ENCODE measurements at places on chromosomes 2 and 18. TPM values are rescaled to one million over a fixed set of nuclear protein-coding genes. Genes with fewer than 3 reads are reported as not detected.
A peak's percentile ranks its signal among the peaks of the same experiment; 100 is the strongest.

GALNT5 gene
- total RNA-seq = 70.0 TPM

VRK2 gene
- total RNA-seq = 18.3 TPM

LRATD1 gene
- total RNA-seq = not detected

TSPYL6 gene
- total RNA-seq = not detected

CYP27C1 gene
- total RNA-seq = 0.18 TPM

RNF144A gene
- total RNA-seq = not detected

CAPN14 gene
- 0.11 TPM for total RNA-seq

UGT1A3 gene
- not detected for total RNA-seq

ABCB11 gene
- not detected for total RNA-seq

SULT1C2 gene
- total RNA-seq = not detected

TMEM37 gene
- total RNA-seq = not detected

EIF2B4 gene
- 44.2 TPM for total RNA-seq

UGT1A1 gene
- not detected for total RNA-seq

OR6B2 gene
- not detected for total RNA-seq

STAT4 gene
- 0.75 TPM for total RNA-seq

ASNSD1 gene
- 40.1 TPM for total RNA-seq

RGPD3 gene
- not detected for total RNA-seq

GRCh38 chr2:60496956-60497355, 56.5 kb downstream of the BCL11A start:
- H3K36me3 ChIP-seq = no peaks in the 10 kb centered on the region
- H3K27ac ChIP-seq = no peak overlapping the region
- no peak overlapping the region for H3K4me3 ChIP-seq
- peaks cover 1% of the 10 kb centered on the region for H3K27me3 ChIP-seq
- no peaks in the 10 kb centered on the region for H3K4me1 ChIP-seq

DNA sequence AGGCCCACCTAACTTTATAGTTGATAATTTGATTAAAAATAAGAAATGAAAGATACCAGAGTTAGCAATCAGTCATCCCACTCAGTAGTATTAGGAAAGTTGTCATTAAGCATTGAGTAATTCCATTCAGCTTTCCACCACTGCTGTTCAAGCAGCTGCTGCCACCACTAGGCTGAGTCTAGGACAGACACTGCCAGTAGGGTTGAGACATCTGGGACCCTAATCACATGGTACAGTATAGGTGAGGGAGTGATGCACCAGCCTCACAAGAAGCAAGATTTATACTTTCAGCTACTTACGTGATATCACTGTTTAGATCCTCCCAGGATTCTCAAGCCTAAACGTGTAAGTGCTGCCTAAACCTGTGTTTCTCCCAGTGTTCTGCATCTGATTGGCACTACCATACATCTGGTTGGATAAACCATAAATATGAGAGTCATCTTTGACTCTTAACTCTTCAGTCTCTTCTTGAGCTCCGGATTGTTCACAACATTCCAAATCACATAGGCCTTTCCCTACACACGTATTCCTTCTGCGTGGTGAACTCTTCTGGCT, 3.2 kb downstream of the UBXN4 start:
- H3K27me3 ChIP-seq = peaks cover 2% of the 10 kb centered on the region
- peaks cover 39% of the 10 kb centered on the region for H3K36me3 ChIP-seq
- peak overlapping the region; percentile 92 for H3K4me3 ChIP-seq
- peaks cover 46% of the 10 kb centered on the region for H3K4me1 ChIP-seq

GRCh38 chr18:48002933-48003365, 72.5 kb upstream of the SMAD2 start:
- peaks cover 25% of the 10 kb centered on the region for H3K4me1 ChIP-seq
- peak; percentile 88 for DNase-seq
- peak overlapping the region; percentile 63 for H3K4me3 ChIP-seq
- peaks cover 10% of the 10 kb centered on the region for H3K27me3 ChIP-seq

GRCh38 chr2:230700447-230700846, 12.2 kb upstream of the CAB39 start:
- H3K4me3 ChIP-seq = no peak overlapping the region
- DNase-seq = no peak
- peaks cover 9% of the 10 kb centered on the region for H3K4me1 ChIP-seq

- H3K27ac ChIP-seq = no peak overlapping the region
- no peak for DNase-seq
- no peaks in the 10 kb centered on the region for H3K36me3 ChIP-seq
- H3K4me3 ChIP-seq = no peak overlapping the region
- H3K27me3 ChIP-seq = peaks cover 13% of the 10 kb centered on the region
- H3K4me1 ChIP-seq = peaks cover 11% of the 10 kb centered on the region
These were observed 163.7 kb upstream of the NCK2 start for GRCh38 chr2:105580870-105581554.

- no peak overlapping the region for H3K4me3 ChIP-seq
- H3K27ac ChIP-seq = no peak overlapping the region
- H3K36me3 ChIP-seq = no peaks in the 10 kb centered on the region
- no peak for DNase-seq
- H3K27me3 ChIP-seq = no peaks in the 10 kb centered on the region
These were observed 779.9 kb upstream of the CNTNAP5 start for GRCh38 chr2:123245156-123245555.

DNA sequence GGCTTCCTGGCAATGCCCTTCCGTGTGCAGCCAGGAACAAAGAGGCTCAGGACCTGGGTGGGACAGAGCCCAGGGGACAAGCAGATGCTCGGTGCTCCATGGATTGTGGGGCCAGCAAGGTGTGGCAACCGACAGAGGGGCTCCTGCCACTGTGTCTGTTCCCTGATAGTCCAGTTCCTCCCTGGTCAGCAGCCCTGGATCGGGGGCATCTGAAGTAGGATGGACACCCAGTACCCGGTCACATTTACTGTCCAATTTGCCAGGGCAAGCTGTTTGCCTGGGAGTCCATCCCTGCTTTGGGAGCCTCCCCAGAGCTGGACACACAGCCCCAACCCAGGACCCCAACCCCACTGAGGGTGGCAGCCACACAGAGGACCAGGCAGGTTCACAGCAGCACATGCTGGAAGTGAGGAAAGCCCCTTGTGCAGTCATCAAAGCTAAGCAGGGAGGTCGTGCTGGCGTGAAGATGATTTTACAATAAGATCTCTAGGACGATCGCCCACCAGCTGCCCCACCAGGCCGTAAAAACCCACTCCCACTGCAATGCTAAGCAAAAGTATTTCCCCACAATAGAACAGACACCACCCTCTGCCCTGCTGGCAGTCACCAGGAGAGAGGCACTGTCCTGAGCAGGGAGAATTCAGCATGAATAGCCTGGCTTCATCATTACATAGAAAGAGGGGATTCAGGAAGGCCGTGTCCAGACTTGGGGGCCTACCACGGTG, 141.7 kb downstream of the NDUFA10 start:
- no peak overlapping the region for H3K27ac ChIP-seq
- no peak for DNase-seq
- no peaks in the 10 kb centered on the region for H3K36me3 ChIP-seq
- H3K4me3 ChIP-seq = no peak overlapping the region
- H3K27me3 ChIP-seq = peaks cover 3% of the 10 kb centered on the region

- peaks cover 8% of the 10 kb centered on the region for H3K36me3 ChIP-seq
- no peaks in the 10 kb centered on the region for H3K27me3 ChIP-seq
- H3K4me1 ChIP-seq = peaks cover 55% of the 10 kb centered on the region
- 0 out of 2 replicates have a peak overlapping the region, but pooled peaks have one; percentile 30 for H3K4me3 ChIP-seq
These were observed 7.0 kb downstream of the ZSWIM2 start for GRCh38 chr2:186841940-186842339.

- peak overlapping the region; percentile 46 for H3K4me3 ChIP-seq
- peak; percentile 63 for DNase-seq
- H3K4me1 ChIP-seq = peaks cover 90% of the 10 kb centered on the region
- H3K27ac ChIP-seq = peak overlapping the region; percentile 71
- H3K36me3 ChIP-seq = no peaks in the 10 kb centered on the region
These were observed 29.1 kb upstream of the SLC38A11 start for GRCh38 chr2:164984428-164984827.

DNA sequence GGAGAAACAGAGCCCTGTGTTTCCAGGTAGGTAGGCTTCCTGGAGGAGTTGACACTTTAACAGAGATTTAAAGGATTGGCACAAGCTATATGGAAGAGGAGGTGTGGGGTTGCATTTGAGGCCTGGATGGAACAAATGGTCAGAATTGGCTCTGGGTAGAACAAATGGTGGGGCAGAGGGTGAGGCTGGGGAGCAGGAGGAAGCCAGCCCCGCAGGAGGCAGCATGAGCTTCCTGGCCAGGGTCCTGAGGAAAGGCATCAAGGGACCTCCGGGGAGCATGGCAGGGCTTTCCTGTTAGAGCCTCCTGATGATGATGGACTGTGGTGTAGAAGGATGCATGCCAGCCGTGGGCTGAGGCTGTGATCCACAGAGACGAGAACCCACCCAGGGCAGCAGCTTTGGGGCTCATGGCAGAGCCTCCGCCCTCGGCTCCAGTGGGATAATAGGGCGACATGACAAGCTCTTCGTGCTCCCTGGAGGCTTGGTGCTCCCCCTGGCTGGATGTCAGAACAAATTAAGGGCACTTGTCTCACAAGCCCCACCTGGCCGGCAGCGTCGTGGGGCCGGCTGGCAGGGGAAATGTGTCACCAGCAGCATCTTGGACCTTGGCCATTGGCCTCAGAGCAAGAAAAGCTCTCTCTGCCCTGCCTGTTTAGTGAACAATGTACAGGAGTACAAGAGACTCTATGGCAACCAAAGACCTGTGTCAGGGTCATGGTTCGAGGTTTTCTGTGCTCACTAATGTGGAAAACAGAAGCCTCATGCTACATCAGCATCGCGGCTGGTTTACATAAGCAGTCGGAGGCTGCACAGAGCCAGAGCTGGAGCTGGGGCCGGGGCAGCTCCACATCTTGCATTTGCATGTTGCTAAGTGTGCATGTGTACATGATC, 153.5 kb downstream of the MYCN start:
- no peak for DNase-seq
- H3K27ac ChIP-seq = no peak overlapping the region

DNA sequence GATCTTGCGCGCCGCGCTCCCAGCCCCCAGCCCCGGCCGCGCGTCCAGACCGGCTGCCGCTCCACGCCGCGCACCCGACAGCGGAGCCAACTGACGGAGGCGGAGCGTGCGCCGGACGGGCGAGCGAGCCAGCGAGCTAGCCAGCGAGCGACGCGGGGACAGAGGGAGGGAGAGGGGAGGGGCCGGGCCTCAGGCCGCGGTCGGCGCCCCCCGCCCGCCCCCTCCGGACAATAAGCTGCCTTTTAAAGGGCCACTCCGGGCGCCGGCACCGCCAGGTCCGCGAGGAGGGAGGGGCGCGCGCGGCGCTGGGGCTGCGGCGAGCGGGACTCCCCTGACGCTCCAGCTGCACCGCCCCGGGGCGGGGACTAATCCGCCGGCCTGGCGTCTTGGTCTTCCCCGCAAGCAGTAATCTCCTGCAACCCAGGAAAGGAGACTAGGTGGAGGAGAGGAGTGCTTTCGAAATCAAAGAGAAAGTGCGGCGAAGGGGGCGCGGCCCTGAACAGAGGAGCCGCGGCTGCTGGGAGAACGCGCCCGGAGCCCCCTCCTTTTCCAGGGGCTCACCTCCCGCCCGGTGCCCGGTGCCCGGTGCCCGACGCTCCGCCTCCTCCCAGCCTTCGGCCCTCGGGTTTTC, at the start of gene BIN1:
Gene BIN1, minus strand, starts transcription at position 164 of the 631 bp plus-strand sequence. CDS start 211 bp downstream, outside the sequence.
- peak within 1 kb of the TSS; percentile 46 for H3K27ac ChIP-seq
- H3K27me3 ChIP-seq = peaks cover 9% of the 10 kb centered on the region
- DNase-seq = peak; percentile 66
- H3K4me1 ChIP-seq = peaks cover 20% of the 10 kb centered on the region

DNA sequence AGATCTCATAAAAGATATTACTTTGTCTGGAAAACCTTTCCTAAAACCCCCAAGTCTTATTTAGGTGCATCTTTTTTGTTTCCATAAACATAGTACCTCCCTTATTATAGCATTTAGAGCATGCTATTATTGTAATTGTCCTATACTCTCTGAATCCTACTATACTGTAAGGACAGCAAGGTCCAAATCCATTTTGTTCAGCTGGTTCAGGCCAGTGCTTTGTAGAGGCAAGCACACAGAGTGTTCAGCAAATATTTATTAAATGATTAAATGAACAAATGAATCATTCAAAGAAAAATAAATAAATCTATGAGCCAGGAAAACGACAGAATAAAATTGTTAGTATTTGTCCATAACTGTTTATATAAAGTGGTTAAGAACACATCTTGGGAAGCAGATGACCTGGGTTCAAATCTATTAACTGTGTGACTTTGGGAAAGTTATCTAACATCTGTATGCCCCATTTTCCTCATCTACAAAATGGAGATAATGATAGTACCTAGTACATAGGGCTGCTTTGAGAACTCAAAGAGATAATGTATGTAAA, 86.0 kb downstream of the COL3A1 start:
- no peaks in the 10 kb centered on the region for H3K27me3 ChIP-seq
- no peak overlapping the region for H3K4me3 ChIP-seq
- no peak for DNase-seq

- no peak for DNase-seq
- peaks cover 1% of the 10 kb centered on the region for H3K27me3 ChIP-seq
- H3K27ac ChIP-seq = no peak overlapping the region
- no peaks in the 10 kb centered on the region for H3K4me1 ChIP-seq
- H3K4me3 ChIP-seq = no peak overlapping the region
These were observed 261.7 kb upstream of the HDAC4 start for GRCh38 chr2:239662413-239663120.

GRCh38 chr2:222635295-222635694, 20.6 kb downstream of the FARSB start:
- H3K4me1 ChIP-seq = no peaks in the 10 kb centered on the region
- DNase-seq = no peak
- H3K36me3 ChIP-seq = peaks cover 40% of the 10 kb centered on the region
- no peaks in the 10 kb centered on the region for H3K27me3 ChIP-seq
- H3K27ac ChIP-seq = no peak overlapping the region

- no peak overlapping the region for H3K27ac ChIP-seq
- H3K36me3 ChIP-seq = no peaks in the 10 kb centered on the region
- H3K27me3 ChIP-seq = no peaks in the 10 kb centered on the region
- H3K4me1 ChIP-seq = no peaks in the 10 kb centered on the region
- no peak for DNase-seq
- H3K4me3 ChIP-seq = no peak overlapping the region
These were observed 494.8 kb downstream of the RIT2 start for GRCh38 chr18:42620657-42621056.

GRCh38 chr2:63055226-63056106, 4.8 kb downstream of the OTX1 start:
- H3K27me3 ChIP-seq = peaks cover 48% of the 10 kb centered on the region
- H3K4me3 ChIP-seq = no peak overlapping the region

- H3K27me3 ChIP-seq = peaks cover 11% of the 10 kb centered on the region
- peaks cover 4% of the 10 kb centered on the region for H3K4me1 ChIP-seq
- H3K4me3 ChIP-seq = no peak overlapping the region
- no peak for DNase-seq
These were observed 77.6 kb downstream of the AFF3 start for GRCh38 chr2:100064592-100065428.

All from HFFc6 (cell line).